Neuronal stem cell (in vitro differentiated cells): ENCODE measurements at places on chromosomes 2 and 18.

GRCh38 chr2:109345091-109345490 is 216.1 kb downstream of the SH3RF3 start:
- DNase-seq: no peak

- no peak for DNase-seq
Measured at GRCh38 chr2:64823794-64824193, 165.4 kb upstream of the SLC1A4 start.

GRCh38 chr2:167729911-167730310 is 517.5 kb downstream of the STK39 start:
- no peak for DNase-seq

DNA sequence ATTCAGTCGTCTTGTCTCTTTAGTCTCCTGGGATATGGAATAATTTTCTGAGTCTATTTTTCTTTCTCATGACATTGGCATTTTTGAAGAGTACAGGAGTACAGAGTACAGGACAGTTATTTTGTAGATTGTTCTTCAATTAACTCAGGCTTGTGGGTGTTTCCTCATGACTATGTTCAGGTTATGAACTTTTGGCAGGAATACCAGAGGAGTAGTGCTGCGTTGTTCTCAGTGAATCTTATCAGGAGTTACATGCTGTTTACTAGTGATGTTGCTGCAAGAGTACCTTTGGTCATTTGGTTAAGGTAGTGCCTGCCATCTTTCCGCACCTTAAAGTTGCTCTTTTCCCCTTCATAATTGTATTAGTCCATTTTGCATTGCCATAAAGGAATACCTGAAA is 41.3 kb upstream of the AGFG1 start:
- no peak for DNase-seq

GRCh38 chr2:150974234-150974633 is 287.4 kb downstream of the RBM43 start:
- DNase-seq: no peak

DNA sequence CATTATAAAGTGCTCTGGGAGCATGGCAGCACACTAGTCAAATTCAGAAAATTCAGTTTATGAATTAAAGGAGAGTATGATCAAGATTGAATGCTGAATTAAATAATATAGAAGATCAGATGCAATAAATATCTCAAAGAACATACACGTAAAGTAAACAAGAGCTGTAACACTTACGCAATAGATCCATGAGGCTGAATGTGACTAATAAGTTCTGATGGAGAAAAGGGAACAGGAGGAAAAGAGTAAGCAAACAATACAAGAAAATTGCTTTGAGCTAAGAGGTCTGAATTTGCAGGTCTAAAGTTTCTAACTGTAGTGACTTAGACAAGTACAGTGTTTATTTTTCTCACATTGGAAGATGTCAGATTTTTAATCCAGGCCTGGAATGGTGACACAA is 646.7 kb upstream of the ZNF804A start:
- DNase-seq: no peak

DNA sequence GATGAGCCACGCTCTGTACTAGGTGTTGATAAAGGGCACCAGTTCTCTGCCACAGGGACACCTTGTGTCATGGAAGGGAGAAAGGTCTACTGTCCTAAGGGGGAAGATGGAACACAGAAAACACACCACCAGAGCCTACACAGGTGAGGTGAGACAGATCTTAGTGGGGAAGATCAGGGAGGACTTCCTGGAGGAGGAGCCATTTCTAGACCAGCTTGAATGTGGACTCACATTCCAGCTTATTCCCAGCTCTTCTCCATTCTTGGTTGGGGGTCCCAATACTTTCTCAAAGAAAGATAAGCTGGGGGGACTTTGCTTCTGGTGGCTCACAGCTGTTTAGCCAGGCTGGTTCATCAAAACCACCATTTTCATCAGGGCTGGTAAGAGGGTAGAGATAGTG is 36.2 kb downstream of the EMX1 start:
- no peak for DNase-seq

DNA sequence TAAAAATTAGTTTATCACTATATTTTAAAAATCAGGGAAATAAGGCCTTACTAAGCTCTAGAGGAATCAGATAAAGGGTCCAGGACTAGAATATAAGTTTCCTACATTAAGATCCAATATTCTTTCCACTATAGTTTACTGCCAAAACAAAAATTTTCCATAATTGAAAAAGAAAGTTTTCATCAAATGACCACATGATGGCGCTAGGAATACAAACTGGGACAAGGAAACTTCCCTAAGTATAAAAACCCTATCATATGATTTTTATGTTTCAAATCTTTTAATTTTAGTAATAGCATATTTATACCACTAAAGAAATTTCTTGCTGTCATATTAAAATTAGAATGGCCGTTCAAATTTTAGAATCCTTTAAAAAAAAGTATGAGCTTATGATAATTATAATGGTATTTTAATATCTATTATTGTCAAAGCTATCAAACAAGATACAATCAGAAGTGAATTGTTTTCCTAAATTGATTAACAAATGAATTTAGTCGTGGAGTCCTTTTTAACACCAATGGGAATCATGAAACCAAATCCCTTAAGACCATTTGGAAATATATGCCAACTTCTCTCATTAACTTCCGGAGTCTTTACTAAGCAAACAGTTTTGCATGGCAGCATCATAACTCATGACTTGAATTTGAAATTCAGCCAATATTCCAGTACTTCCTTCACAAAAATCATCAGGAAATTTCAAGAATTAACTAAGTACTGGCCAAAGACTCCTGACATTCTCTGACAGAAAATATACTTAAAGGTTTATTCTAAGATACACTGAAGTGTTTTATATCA is 70.3 kb downstream of the SCN1A start:
- DNase-seq: peak; percentile 2

DNA sequence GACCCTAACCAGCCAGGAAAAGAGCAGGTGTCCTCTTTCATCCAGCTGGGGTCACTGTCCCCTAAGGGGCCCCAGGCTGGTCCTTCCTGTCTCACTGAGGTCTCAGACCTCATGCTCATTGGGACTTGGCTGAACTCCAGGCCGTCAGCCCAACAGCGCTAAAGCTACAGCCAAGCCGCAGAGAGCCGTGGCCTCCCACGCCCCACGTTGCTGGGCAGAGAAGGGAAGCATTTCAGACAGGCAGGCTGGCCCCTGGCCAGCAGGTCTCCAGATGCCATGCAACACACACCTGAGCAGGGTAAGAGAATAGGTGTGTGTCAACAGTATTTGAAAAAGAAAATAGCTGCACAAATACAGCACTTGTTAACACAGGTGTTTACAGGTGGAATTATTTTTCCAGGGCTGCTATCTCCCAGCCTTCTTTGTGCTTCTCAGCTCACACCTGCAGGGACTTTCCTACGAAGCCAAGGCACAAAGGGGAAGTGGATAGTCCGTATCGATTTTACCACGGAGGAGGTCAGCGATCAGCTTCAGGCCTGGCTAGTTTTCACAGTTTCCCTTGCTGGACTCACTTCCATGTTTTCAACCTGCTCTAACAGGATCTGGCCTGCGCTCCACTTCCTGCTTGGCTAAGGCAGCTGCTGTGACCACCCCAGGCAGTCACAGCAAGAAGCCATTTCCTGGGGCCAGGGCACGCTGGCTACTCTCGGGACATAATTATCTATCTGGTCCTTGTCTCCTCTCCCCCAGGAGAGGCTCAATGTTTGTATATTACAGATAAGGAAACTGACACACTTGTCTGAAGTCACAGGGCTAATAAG is 156.1 kb upstream of the ID2 start:
- no peak for DNase-seq

- no peak for DNase-seq
Measured at GRCh38 chr18:27363872-27364271, 178.8 kb upstream of the CHST9 start.

GRCh38 chr2:186544255-186544675 is 45.6 kb upstream of the ITGAV start:
- peak; percentile 52 for DNase-seq
